Esophagus muscularis mucosa (tissue), 4 donors: ENCODE measurements at places on chromosomes 2 and 18. TPM values are rescaled to one million over a fixed set of nuclear protein-coding genes. Genes with fewer than 3 reads are reported as not detected.

Gene LPIN1
- 55.2 TPM for total RNA-seq

DNA sequence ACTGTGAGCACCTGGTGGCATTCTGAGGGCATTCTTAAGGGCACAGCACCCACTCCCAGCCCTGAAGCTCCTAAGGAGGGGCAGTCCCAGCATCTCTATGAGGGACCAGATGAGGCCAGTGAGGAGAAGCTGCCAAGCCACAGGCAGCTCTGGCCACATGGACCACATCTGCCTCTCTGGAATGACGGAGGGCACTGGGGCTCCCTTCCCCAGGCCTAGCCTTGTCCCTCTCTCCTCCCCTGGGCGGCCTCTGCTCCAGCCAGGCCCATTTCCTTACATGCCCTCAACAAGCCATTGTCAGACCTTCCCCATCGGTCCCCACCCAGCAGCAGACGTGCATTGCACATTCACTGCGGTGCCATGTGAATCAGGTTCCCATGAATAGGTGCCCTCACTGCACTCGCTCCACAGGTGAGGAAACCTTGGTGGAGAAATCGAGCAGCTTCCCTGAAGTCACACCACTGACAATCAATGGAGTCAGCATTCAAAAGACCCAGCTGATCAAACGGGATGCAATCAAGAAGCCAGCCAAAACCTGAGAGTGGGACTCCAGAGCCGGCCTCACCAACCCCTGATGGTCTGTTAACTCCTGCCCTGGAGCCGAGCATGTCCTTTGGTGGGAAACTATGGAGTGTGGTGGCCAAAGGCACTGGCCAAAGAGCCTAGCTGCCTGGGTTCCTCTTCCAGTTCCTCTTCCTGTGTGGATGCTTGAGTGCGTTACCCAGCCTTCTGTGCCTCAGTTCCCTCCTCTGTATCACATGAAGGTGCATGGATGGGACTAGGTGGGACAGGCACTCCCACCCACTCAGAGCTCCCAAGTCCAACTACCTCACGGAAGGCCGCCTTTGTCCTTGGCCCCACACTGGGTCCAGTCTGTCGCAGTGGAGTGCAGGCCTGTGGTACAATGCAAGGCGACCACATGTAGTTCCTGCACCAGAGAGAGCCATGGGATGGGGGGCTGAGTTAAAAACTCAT lies 147.3 kb downstream of the ZFP36L2 start:
- H3K4me3 ChIP-seq: no peak overlapping the region
- DNase-seq: no peak
- H3K27me3 ChIP-seq: no peaks in the 10 kb centered on the region
- H3K36me3 ChIP-seq: no peaks in the 10 kb centered on the region
- H3K4me1 ChIP-seq: peaks cover 66% of the 10 kb centered on the region

- no peaks in the 10 kb centered on the region for H3K4me1 ChIP-seq
- H3K36me3 ChIP-seq: no peaks in the 10 kb centered on the region
- H3K27me3 ChIP-seq: no peaks in the 10 kb centered on the region
- no peak overlapping the region for H3K4me3 ChIP-seq
Observed at GRCh38 chr2:160054984-160055725, 7.3 kb downstream of the PLA2R1 start.

Gene CDH2
- 10.9 TPM for total RNA-seq

Gene ZNF385B
- total RNA-seq: 5.0 TPM

Gene CTAGE1
- not detected for total RNA-seq

Gene HPCAL1
- total RNA-seq: 54.2 TPM

- H3K4me1 ChIP-seq: peaks cover 25% of the 10 kb centered on the region
- no peaks in the 10 kb centered on the region for H3K36me3 ChIP-seq
- no peak overlapping the region for H3K4me3 ChIP-seq
Observed at GRCh38 chr2:85441864-85442263, 23.4 kb downstream of the SH2D6 start.

- H3K36me3 ChIP-seq: no peaks in the 10 kb centered on the region
- no peak overlapping the region for H3K27ac ChIP-seq
- DNase-seq: no peak
- no peaks in the 10 kb centered on the region for H3K4me1 ChIP-seq
Observed at GRCh38 chr18:4068552-4069158, 386.5 kb downstream of the DLGAP1 start.

GRCh38 chr2:85239102-85239501 lies 88.7 kb downstream of the TGOLN2 start:
- no peak overlapping the region for H3K27ac ChIP-seq
- peaks cover 51% of the 10 kb centered on the region for H3K4me1 ChIP-seq
- no peak for DNase-seq

GRCh38 chr18:4762330-4762729 lies 307.2 kb upstream of the DLGAP1 start:
- H3K4me3 ChIP-seq: no peak overlapping the region
- no peak for DNase-seq
- H3K27me3 ChIP-seq: no peaks in the 10 kb centered on the region
- H3K4me1 ChIP-seq: no peaks in the 10 kb centered on the region

DNA sequence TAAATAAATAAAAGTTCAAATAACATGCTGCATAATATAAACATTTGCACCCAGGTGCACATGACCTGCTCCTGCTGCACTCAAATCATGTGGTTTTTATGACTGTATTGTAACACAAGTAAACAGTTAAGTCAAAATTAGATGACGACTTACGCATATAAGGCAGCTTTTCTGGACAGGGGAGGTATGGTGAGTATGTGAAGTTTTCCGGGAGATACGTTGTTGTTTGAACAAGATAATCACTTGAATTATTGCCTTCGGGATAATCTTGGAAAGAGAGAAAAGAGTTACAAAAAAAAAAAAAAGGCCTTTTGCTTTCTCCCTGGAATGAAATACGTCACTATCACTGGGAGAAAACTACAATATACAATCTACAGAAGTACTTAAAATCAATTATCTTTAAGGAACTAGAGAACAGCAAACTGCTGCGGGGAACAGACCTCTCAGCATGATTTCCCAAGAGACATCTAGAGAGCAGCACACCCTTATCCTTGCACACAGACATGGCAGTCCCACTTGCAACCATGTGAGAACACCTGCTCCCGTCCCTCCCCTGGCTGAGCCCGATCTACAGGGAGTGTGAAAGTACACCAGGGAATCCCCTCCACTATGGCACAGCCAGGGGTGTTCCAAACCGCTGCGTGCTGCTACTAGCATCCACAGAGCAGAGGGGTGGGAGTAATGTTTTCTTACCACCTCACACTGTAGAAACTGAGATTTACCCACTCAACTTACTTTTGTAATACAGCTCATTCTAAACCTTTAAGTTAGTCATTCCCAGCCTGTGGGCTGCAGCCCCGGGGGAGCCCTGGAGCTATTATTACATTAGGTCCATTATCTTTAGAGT lies 26.3 kb downstream of the B4GALT6 start:
- no peak overlapping the region for H3K4me3 ChIP-seq
- H3K36me3 ChIP-seq: no peaks in the 10 kb centered on the region
- H3K27ac ChIP-seq: no peak overlapping the region
- no peaks in the 10 kb centered on the region for H3K27me3 ChIP-seq
- no peaks in the 10 kb centered on the region for H3K4me1 ChIP-seq
- no peak for DNase-seq

- no peak overlapping the region for H3K27ac ChIP-seq
- DNase-seq: no peak
- no peaks in the 10 kb centered on the region for H3K36me3 ChIP-seq
- no peaks in the 10 kb centered on the region for H3K27me3 ChIP-seq
- H3K4me3 ChIP-seq: no peak overlapping the region
Observed at GRCh38 chr2:17460371-17461086, 57.7 kb downstream of the RAD51AP2 start.

Gene RNMT
- 20.8 TPM for total RNA-seq
